ENCODE measurements at places on chromosomes 6 and 20.

GRCh38 chr6:38625217-38625616 lies 14.5 kb downstream of the BTBD9 start:
- no peak for DNase-seq

- no peak for DNase-seq
These were observed 16.3 kb upstream of the ARFGEF3 start for GRCh38 chr6:138145402-138145801.

DNA sequence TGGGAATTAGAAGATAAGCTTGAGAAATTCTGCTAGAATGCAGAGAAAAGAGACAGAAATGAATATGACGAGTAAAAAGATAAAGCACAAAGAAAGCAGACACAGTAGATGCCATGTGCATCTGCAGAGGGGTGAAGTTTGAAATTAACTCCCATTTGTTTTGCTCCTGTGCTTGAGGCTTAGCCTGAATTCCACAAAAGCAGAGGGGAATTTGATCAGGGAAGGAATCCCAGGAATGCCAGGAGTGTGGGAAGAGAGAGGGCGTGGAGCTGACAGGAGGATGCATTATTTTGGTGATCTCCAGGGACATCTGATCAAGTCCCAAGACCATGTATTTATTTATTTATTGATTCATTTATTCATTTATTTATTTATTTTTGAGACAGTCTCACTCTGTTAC lies 55.6 kb downstream of the SLC22A1 start:
- no peak for DNase-seq

- DNase-seq, result no peak
These were observed 114.1 kb upstream of the SNX9 start for GRCh38 chr6:157708933-157709332.

GRCh38 chr6:144586986-144587385 lies 301.9 kb downstream of the UTRN start:
- no peak for DNase-seq

DNA sequence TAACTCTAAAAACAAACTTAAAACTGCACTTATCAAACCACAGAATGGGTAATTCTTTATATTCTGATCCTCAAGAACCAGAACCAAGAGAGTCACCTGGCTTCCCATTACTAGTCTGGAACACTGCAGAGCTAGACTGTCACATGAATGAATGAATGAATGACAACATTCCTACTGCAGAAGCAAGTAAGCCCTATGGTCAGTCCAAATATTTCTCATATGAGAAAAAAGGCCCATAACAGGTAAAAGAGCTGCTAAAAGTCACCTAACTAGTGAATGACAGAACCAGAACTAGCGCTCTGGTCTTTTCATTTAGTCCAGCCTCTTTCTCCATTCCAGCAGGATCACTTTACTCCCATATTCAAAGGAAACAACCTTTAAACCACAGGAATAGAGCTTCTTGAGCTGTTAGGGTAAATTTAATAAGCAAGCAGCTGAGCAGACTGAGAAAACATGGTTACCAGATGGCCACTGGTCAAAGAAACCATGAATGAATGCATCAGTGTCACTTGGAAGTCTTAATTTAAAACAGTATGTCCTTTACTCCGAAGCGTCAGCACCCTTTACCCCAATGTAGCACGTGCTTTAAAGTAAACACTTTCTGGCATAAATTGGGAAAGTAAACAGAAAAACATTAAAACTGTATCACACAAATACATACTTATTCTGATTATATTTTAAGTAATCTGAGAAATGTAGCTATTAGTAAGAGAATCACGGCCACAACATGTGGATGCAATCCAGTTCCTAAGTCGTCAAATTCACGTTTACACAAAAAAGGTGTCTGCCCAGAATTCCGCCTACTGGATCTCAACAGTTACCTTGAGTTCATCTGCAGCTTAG lies 1.4 kb downstream of the PREP start:
- DNase-seq, result no peak

DNA sequence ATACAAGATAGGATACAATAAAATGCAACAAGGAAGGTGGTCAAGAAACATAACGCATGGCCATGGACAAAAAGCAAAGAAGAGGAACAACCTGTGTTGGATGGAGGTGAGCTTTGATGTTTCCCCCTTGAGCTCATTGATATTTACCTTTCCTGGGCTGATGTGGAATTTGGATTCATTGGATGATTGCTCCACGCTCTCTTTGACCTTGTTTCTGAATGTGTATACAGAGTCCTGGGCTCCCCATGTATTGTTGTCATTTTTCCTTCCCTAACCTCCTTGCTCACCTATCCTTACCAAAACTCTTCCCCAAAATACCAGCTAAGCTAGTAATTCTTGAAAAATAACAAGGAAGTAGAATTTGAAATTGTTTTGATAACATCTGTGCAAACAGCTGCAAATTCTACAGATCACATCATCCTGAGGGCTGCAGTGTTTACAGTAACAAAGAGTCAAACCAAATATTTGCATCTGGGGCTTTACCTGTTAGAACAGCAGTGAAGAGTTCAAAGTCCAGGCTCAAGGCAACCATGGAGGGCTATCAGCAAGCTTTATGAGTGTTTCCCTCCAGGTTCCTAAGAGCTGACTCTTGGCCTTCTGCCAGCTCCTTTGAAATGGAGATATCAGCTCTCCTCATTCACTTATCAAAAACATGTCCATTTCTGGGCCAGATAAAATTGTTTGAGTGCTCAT lies 214.3 kb upstream of the MARCKS start:
- DNase-seq, result no peak

GRCh38 chr6:134267917-134268361 lies 50.0 kb downstream of the SGK1 start:
- DNase-seq, result no peak

GRCh38 chr6:16754274-16754673 lies 7.0 kb downstream of the ATXN1 start:
- no peak for DNase-seq
